ENCODE measurements at places on chromosomes 2 and 18.

GRCh38 chr2:29747786-29748470, 173.5 kb downstream of the ALK start:
- no peak for DNase-seq

DNA sequence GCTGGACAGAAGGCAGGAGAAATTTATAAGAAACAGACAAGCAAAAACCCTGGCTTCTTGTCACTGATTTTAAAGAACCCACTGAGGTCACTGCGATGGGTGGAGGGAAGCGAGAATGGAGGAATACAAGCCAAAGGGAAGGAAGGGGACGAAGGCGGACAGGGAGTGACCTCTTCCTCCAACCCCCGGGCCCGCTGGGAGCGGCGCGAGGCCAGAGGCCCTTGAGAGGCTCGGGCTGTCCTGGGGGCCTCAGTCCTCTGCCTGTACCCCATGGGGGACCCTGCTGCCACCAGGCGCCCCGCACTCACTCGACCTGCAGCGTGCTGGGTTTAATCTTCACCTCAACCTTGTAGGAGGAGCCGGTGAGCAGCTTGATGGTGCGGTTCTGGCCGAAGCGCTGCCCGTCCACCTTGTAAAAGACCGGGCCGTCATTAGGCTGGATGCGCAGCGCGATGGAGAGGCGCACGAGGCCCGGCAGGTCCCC, 793 bp downstream of the CNRIP1 start:
- peak; percentile 35 for DNase-seq

GRCh38 chr2:10184421-10184820, 61.9 kb downstream of the RRM2 start:
- no peak for DNase-seq

GRCh38 chr2:164826293-164827243, 15.1 kb downstream of the COBLL1 start:
- no peak for DNase-seq

- DNase-seq, result no peak
Measured at GRCh38 chr2:46146866-46147502, 150.2 kb upstream of the EPAS1 start.

- no peak for DNase-seq
Measured at GRCh38 chr2:202112041-202112440, 39.0 kb downstream of the KIAA2012 start.

DNA sequence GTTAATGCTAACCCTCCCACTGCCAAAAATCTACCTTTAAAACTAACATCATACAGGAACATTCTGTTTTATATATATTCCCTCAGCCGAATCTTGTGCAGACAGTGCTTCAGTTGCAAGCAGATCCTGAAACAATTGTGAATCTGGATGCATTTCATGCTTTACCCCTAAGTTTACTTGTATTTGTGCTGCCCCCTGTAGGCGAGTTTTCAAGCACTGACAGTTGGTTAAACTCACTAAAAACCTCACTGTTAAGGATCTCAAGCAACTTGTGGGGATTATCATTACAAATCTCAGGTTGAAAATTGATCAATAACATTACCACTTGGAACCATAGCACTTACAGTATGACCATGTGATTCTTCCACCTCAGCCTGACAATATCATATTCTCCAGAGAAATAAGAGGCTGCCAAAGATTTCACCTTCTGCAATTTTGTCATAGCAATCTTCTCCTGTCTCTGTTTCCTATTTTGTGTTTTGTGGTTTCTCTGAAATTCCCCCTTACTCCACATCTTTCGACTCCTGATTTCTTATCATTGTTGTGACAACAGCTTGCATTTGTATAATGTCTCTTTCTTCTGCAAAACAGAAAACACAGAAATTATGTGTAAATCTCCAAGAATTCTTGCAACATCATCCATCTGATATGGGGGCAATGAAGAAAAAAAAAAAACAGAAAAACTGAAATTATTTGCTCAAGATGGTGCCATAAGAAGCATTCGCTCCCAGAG, 354.6 kb upstream of the SETBP1 start:
- DNase-seq, result peak; percentile 21

- DNase-seq, result no peak
Measured at GRCh38 chr2:56969513-56969912, 785.7 kb downstream of the CCDC85A start.

GRCh38 chr2:241514553-241514952, 6.2 kb upstream of the STK25 start:
- DNase-seq, result no peak

GRCh38 chr2:120303177-120303576, 42.8 kb upstream of the INHBB start:
- no peak for DNase-seq

DNA sequence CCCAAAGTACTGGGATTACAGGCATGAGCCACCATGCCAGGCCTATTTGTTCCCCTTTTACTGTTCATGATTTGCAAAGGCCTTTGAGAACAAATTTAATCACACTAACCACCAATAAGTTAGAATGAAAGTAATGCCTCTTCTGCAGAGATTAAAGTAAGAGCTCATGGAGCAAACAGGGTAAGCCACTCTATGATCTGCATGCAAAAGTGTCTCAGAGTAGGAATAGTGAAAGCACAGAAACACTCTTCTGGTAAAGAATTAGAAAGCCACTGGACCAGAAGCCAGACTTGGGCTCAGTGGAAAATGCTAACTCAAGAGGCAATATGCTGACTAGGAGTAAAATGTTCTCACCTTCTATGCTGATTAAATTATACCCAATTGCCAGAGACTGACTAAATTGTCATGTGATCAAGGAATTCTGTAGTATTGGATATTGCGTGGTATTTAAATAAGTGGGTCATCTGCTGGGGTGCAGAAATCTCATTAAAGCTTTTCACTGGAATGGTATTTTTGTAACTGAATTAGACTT, 235.3 kb upstream of the ERBB4 start:
- no peak for DNase-seq

DNA sequence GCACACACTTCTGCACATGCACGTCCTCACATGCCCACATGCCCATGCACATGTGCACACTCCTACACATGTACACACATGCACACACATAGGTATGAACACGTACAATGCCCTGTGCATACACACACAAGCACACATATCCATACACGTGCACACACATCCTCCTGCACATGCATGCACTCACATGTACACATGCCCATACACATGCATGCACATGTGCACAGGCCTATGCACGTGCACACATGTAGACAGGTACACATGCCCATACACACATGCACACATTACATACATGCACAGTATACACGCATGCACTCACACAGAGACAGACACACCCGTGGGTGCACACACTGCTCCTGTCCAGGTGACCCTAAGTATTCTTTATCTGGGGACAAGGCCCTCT, 34.3 kb downstream of the GPC1 start:
- no peak for DNase-seq

GRCh38 chr2:97718942-97719341, 5.6 kb downstream of the ZAP70 start:
- no peak for DNase-seq

- no peak for DNase-seq
Measured at GRCh38 chr18:6205706-6206105, 209.0 kb downstream of the L3MBTL4 start.

DNA sequence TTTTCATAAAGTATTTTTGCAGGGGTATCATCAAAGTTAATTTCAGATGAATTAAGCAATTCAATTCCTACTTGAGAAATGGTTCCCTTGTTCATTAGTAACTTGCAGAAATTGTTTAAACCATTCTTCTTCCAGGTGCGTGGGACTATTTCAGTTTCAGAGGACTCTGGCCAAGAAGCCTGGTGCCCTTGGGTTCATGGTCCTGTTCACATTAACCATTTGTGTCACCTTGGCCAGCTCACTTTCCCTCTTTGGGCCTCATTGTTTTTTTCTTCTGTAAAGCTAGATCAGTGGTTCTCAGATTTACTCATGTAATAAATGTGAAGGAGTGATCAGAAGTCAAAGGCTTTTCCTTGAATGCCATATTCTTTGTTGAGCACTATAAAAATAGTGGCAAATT, 112.4 kb upstream of the BZW1 start:
- no peak for DNase-seq

- no peak for DNase-seq
Measured at GRCh38 chr2:164044622-164045021, 308.8 kb upstream of the FIGN start.

GRCh38 chr2:221641181-221641871, 69.2 kb upstream of the EPHA4 start:
- DNase-seq, result no peak

DNA sequence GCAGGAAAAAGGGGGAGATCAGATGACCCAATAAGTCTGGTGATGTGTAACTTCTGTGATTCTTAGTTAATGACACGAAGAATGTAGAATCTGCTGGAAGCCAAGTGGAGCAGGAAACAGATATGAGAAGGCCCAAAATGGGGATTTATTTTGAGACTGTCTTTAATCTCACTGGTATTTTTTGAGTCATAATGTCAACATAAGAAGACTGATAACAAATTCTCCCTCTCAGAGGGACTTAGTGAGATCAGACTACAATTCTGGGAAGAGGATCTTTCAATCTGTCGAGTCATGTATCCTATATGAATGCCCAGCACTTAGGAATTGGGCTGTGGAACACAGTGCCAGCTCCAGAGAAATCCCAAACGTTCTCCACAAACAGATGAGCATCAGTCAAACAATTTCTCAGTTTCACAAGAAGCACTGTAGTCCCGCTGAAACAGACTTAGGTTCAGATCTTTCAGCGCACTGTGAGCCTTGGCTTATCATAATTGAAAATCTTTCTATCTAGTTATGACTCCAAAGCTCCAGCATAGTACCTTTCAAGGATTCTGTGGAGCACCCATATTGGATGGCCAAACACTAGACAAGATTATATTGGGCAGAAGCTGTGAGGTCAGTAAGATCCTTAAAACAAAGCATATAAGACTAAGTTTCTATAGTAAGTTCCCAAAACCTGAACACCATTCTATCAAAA, 738.2 kb downstream of the LRP1B start:
- no peak for DNase-seq

DNA sequence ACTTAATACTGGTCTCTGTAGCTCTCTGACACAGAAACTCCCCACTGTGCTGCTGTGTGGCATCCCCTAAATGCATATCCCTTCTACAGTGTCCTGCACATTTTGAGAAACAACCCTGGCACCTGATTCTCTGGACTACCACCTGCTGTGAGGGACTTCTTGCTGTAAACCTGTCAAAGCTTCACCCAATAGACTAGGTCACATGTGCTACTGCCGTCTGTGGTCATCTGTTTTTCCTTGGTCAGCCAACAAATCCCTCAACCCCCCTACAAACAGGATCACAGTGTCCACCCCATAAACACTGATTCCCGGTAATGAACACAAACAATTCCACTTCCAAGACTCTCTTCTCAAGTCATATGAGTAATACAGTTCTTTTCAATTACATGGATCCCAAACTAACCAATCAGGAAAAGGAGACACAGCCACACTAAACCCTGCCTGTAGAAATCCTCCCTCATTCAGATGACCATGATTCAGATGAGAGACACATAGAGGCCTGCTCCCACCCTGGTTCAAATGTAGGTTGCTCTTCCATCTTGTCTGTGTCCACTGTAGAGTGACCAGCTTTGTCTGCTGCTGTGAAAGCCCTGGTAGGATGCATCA, 1157.4 kb downstream of the RPIA start:
- no peak for DNase-seq

All from amygdala (tissue), 56 donors.